ENCODE measurements at places on chromosomes 11 and 22.

- no peak for DNase-seq
These were observed 12.2 kb downstream of the OR4B1 start for GRCh38 chr11:48228761-48229160.

DNA sequence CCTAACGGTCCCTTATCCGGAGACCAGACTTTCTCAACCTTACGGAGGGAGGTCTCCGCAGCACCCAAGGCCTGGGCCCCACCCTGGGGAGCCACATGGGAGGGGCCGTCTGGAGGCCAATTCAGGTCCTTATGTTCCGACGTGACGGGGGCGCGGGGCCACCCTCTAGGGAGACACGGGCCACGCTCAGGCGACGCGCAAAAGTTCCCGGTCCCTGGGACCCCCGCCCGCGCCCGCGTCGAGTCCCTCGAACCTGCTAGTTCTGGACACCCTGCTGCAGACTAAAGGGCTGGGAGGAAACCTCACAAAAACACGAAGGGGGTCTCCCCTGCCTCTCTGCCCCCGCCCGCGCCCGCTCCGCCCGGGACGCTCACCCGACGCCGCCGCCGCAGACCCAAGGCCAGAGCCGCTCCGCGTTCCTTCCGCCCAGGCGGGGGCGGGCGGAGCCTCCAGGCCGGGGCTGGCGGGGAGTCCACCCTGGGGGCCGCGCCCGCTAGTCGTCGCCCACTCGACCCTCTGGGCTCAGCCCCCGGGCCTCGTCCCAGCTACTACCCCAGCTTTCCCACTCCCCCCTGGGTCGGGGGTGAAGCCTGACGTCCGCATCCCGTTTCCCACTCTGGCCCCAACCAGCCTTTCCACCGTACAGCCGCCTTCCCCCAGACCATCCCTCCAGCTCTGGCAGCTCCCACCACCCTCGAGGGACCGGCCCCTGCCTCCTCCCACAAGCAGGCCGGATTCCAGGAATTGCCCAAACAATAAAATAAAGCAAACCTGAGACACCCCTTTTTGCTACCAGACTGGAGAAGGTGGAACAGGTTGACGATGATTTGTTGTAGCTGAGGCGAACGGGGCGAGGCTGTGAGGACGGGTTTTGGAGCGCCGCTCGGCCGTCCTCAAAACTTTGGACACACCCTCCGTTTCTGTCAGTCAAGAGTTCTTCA, 2.7 kb downstream of the RNH1 start:
- no peak for DNase-seq

GRCh38 chr11:83122050-83122449, 34.9 kb upstream of the PCF11 start:
- DNase-seq = no peak

DNA sequence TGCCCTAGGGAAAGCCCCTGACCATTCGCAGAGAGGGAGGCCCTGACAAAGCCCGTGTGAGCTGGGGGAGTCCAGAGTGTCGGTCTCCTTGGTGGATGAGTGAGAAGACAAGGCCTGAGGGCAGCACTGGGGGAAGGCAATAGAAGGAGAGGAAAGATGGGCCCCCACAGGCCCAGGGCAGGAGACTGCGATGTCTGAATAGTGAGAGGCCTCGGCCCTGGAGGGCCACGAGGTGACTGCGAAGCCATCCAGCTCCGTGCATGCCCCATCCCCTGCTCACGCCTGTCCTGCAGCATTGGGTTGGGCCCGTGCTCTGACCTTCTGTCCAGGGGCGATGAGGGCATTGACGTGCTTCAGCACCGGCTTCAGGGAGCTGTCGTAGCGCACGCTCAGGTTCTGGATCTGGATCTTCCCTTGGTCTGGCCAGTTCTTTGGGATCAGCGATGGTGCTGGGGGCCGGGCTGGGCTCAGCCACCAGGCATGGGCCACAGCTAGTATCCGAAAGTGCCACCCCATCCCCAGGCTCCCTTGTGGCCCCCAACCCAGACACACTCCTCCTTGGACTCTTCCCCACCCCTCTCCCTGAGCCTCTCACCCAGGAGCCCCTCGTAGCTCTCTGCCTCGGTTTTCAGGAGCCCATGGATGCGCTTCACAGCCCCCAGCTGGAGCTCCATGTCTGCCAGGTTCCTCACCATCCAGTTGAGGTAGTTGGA, 8.3 kb upstream of the KCNJ11 start:
- no peak for DNase-seq

- no peak for DNase-seq
These were observed 210.8 kb downstream of the PGR start for GRCh38 chr11:100918551-100919500.

GRCh38 chr11:91305402-91305801, 919.2 kb upstream of the FAT3 start:
- no peak for DNase-seq

GRCh38 chr22:22349455-22349836, 104.9 kb downstream of the VPREB1 start:
- no peak for DNase-seq

DNA sequence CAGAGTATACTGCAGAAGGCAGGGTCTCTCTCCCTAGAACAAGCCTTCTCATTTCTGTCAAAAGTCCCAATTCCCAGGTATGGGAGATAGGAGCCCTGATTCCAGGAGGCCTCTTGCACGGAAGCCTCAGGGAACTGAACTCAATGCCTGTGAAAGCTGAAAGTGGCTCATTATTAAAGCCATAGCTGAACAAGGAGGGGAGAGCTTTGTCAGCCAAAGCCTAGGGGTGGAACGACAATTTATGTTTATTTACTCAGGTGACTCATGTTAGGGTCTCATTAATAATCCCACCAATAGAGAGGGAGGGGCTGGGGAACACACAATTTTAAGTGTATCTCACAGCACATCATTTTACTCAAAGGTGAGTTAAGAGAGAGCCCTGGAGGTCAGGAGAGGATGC, 44.9 kb downstream of the DSCAML1 start:
- DNase-seq = no peak

DNA sequence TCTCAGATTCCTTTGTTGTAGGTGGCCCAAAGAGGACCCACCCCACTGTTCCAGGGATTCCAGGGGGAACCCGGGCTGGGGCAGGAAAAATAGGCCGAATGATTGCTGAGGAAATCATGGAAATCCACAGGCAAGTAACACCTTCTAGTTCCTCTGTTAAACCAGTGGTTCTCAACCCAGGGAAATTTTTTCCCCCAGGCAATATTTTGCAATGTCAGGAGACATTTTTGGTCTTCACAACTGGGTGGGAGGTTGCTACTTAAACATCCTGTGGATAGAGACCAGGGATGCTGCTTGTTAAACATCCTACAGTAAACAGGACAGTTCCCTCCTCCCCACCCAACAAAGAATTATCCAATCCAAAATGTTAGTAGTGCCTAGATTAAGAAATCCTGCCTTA, 84.7 kb downstream of the BTBD10 start:
- no peak for DNase-seq

DNA sequence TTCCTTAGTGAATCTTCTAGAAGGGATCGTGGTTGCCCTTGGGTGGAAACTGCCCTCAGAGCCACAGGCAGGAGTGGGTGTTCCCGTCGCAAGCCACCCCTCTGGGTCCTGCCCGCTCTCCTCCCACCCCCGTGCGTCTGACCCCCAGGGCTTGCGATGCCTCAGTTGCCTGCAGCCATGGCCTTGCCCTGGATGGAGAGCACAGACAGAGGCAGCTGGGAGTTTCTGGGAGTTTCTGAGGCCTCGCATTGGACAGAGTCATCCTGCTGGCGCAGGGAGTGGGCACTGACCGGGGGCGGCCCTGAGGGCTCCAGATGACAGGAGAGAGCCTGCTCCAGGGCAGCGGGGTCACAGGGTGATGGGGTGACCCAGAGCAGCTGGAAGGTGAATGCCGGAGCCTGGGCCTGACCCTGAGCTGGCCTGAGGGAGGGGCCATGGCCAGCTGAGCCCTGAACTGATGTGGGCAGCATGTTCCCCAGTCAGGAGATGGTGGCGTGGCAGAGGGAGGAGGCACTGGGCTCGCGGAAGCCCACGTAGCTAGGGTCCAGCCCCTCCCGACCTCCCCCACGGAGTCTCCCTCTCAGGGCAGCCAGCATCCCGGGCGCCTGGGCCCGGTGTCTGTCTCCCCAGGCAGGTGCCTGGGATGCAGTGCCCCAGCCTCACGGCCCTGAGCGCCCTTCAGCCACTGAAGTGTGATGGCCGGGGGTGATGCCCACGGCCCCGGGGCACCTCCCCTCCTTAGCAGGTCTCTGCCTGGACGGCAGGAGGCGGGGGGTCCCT, 1236.2 kb downstream of the BRD1 start:
- no peak for DNase-seq

GRCh38 chr11:132859306-132859705, 673.0 kb downstream of the OPCML start:
- no peak for DNase-seq

DNA sequence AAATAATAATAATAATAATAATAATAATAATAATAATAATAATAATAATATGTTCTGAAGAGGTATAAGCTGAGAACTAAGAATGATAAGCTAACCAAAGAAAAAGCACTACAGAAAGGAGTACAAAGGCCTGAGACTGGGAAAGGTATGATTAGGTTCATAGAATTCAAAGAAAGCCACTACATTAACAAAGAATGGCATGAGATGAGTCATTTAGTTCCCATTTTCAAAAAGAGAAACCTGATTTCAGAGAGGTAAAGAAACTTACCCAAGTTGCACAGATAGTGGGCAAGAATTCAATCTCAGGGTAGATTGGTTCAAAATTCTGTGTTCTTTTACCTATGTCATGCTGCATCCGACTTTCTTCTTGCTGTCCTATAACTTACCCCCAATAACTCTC, 350.9 kb downstream of the TTC28 start:
- DNase-seq = no peak

GRCh38 chr11:67352546-67353316, 615 bp downstream of the POLD4 start:
- no peak for DNase-seq

DNA sequence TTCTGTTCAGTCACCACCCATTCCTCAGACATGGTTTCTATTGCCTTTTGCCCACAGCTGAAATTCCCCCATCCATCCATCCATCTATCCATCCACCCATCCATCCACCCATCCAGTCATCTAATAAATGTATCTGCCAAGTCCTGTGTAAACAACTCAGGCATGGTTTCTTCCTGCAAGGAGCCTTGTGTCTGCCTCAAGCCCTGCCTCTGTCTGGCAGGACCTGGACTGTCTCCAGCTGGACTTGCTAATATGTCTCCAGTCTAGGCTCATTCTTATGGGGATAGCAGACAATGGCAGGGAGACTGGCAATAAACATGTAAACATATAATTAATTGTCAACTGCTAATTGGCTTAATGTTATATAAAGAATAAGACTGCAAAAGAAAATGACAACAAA, 64.7 kb upstream of the AMPD3 start:
- no peak for DNase-seq

DNA sequence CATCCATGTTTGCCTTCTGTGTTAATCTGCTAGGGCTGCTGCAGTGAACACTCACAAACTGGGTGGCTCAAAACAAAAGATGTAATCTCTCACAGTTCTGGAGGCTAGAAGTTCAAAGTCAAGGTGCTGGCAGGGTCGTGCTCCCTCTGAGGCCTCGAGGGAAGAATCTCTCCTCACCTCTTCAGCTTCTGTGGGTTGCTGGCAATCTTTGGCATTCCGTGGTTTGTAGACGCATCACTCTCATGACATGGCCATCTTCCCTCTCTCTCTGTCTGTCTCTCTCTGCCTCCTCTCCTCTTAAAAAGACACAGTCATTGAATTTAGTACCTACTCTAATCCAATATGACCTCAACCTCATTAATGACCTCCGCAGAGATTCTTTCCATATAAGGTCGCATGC, 78.8 kb downstream of the TSPAN18 start:
- DNase-seq = no peak

- peak; percentile 73 for DNase-seq
These were observed 31.4 kb downstream of the PISD start for GRCh38 chr22:31630331-31631329.

- DNase-seq = peak; percentile 33
These were observed 27.6 kb downstream of the PLEKHA7 start for GRCh38 chr11:16986434-16987204.

DNA sequence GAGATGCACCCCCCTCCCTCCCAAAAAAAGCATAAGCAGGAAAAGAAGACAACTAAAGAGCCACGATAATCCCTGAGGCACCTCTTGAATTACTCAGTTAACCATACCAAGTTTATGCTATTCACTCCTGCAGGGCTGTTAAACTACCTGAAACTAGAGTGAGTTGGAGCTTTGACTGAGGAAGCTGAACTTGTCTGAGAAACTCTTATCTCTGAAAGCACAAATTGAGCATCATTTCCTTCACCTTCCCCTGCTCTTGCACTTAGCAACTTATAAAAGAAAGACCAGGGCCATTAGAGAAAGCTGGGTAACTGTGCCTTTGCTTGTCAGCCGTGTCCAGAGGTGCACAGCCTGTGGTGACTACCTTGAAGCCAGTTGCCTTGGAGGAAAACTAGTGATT, 745.6 kb downstream of the NELL1 start:
- no peak for DNase-seq

GRCh38 chr11:109490953-109491635, 69.1 kb downstream of the C11orf87 start:
- DNase-seq = no peak

- no peak for DNase-seq
These were observed 105.8 kb downstream of the SERGEF start for GRCh38 chr11:17907046-17907445.

GRCh38 chr22:19466126-19466716, 12.8 kb downstream of the UFD1 start:
- DNase-seq = no peak

GRCh38 chr11:100887659-100888058, 200.6 kb downstream of the ARHGAP42 start:
- DNase-seq = no peak

GRCh38 chr11:65915821-65916251, 3.0 kb downstream of the C11orf68 start:
- peak; percentile 95 for DNase-seq

DNA sequence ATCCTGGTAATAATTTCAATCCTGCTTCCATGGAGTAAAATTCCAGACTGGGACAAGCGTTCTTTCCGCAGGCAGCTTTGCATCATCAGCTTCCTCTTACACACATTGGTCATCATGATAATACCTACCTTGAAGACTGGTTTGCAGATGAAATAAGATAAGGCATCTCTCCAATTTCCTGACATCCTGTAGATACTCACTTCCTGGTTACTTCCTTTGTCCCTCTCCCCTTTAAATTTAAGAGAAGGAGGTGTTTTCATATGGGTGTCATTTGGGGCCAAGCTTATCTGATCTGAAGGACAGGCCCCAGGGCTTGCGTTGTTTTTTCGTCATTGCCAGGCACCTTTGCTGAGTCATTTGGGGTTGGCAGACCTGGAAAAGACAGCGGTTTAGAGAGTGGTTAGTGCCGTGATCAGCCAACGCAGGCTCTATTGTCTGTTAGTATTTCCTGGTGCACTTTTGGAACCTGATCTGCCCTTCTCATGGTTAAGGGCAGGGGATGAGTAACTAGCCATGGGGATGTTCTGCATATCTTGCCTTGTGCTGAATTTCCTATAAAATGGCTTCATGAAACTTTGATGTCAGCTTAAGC, 24.1 kb downstream of the GRAMD1B start:
- DNase-seq = peak; percentile 27

Data from H54 (cell line).